NCI-H1930 (cell line): ENCODE measurements at places on chromosomes 5 and 9.
A peak's percentile ranks its signal among the peaks of the same experiment; 100 is the strongest.

DNA sequence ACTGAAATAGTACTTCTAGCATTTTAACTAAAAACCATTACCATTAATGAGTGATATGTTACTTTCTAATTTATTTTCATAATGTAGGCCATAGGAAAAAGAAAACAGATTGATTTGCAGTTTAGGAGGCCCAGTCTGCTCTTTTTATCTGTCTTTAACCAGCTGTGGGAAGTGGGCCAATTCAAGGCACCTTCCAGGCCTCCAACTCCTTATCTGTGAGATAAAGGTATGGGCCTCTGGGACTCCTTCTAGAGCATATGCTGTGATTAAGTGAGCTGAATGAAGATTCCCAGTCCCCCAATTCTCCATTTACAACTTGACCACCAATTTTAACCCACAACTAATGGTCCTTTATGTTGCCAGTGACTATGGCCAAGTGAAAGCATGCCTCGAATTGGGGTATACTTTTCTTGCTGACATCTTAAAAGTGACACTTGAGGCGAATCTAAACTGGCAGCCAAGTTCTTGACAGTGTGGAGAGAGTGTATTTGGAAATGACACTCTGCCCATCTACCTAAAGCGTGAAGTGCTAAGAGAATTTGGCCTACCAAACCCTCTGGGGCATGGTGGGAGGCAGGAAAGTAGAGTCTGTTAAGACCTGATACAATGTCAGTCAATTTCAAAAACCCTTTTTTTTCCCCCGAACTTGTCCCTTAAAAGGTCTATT is 88.3 kb downstream of the PIK3R1 start:
- no peak for DNase-seq

- no peak for DNase-seq
These were observed 236.2 kb upstream of the ADRA1B start for GRCh38 chr5:159680095-159680494.

GRCh38 chr5:146919304-146919703 is 40.7 kb upstream of the PPP2R2B start:
- DNase-seq, result no peak

DNA sequence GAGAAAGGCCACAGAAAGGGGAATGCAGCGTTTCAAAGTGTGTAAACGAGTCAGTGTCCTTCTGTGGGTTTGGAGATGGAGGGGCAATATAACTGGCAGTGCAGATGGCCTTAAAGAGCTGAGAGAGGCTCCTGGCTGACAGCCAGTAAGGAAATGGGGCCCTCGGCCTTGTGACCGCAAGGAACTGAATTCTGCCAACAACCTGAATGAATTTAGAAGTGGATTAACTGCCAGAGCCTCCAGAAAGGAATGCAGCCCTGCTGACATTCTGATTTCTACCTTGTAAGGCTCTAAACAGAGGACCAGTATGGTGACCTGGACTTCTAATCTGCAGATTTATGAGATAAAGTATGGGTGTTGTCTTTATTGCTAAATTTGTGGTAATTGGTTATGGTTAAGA is 17.5 kb upstream of the NREP start:
- DNase-seq, result no peak

GRCh38 chr9:17134396-17135294 is at the start of gene CNTLN:
CNTLN (plus strand) TSS chr9:17135040; CDS start chr9:17135066, 26 bp downstream.
- DNase-seq, result peak; percentile 94

GRCh38 chr9:93708289-93708986 is 132.1 kb downstream of the PHF2 start:
- DNase-seq, result no peak

DNA sequence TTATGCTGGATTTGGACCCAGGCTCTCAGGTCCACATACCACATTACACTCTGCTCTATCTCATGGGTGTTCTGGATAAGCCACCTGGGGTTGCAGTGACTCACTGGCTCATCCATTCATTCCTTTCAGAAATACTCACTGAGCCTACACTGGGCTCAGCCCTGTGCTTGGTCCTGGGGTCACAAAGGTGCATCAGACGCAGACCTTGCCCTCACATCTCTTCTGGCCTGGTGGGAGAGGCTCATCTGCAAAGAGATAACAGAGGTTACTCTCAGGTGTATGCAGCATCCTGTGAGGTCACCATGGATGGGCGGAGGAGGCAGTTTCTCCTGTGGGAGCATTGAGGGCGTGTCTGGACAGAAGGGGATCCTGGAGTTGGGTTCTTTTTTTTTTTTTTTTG is 12.1 kb downstream of the CDHR2 start:
- no peak for DNase-seq

GRCh38 chr5:24747327-24747726 is 102.5 kb upstream of the CDH10 start:
- DNase-seq, result no peak

DNA sequence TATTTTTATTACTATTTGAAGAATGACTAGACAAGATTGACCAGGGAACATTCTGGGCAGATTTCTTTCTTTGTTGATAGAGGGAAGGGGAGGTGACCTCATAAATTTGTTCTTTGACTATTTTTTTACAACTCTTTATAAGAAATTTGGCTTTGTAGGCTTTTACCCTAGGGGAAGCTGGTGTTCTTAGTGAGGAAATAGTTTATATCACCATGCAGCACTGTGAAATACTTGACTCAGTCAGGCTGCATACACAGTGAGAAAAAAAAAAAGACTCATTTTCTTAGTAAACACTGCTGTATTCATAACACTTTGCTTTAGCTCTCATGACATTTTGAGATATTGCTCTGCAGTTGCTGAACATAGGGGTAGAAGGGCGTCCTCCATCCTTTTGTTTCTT is 336.6 kb upstream of the PIK3R1 start:
- no peak for DNase-seq
